Activated CD4-positive, CD25-positive, alpha-beta regulatory T cell (primary cell): ENCODE measurements at places on chromosomes 11 and 22.

DNA sequence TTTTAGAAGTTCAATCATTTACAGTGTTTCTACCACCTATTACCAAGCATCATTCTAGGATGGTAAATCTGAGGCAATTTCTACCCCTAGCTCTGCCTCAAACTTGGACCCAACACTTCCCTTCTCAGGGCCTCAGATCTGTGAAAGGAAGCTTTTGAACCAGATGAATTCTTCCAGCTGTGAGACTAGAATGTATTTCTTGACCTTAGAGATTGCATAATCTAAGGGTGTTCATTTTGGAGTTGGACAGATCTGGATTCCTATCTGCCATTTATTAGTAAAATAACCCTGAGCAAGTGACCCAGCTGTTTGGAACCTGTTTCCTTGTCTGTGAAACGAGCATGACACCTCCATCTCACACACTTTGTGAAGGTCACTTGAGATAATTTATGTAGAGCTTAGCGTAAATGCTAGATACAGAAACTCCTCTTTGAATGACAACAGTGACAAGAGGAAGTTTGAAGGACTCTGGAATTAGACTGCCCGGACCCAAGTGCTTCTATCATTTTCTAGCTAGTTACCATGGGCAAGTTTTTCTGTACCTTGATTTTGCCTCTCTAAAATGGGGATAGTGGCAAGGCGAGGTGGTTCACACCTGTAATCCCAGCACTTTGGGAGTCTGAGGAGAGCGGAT is 3.8 kb upstream of the INTS5 start:
- no peak for DNase-seq

DNA sequence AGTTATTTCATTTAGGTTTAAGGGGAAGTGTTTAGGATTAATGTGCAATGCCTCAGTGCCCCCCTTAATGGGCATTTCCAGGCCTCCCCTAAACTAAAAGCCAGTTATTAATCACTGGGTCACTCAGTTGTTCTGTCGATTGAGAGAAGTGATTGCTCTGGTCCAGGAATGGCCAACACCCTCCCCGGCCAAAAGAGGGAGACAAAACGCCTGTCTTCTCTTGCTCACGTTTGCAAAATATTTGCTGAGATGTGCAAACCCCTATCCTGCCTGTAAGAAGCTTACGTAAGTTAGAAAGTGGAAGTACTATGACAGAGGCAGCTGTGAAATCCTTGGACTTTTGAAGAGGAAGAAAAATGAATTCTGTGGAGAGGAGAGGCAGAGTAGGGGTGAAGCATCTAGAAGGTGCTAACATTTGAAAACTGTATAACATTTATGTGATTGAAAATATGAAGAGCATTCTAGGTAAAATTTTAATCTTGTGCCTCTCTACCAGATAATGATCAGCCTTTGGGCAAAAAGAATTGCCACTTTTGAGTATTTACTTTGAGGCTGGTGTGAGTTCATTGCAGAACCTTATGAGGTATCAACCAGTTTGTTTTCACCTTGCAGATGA is 37.7 kb downstream of the NTM start:
- DNase-seq = no peak

DNA sequence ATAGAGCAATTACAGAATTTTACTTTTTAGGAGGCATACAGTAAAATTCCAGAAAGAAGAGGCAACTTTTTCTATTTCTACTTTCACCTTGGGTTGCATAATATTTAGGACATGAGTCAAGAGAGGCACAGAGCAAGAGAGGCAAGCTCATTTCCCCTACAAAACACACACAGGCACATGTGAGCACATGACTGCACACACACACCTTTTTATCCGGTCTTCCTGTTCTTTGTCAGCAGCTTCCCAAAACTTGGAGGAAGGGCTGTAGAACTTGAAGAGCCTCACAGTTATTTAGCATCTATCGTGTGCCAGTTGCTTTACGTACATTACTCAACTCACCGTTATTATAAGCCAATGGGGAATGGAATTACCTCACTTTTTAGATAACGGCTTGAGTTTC is 37.8 kb upstream of the CCDC179 start:
- DNase-seq = no peak

- no peak for DNase-seq
These were observed 38.9 kb downstream of the OR10A6 start for GRCh38 chr11:7892059-7892699.

GRCh38 chr11:102792604-102793003 is 5.4 kb downstream of the MMP1 start:
- no peak for DNase-seq

DNA sequence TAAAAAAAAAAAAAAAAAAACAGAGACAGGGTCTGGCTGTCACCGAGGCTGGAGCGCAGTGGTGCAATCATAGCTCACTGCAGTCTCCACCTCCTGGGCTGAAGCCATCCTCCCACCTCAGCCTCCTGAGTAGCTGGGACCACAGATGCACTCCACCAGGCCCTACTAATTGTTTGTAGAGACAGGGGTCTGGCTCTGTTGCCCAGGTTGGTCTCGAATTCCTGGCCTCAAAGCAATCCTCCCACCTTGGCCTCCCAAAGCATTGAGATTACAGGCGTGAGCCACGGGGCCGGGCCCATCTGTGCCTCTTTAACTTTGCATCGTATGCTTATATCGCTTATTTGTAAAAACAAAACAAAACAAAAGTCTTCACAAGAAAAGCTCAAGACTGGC is 3.1 kb downstream of the CPT1A start:
- DNase-seq = no peak

DNA sequence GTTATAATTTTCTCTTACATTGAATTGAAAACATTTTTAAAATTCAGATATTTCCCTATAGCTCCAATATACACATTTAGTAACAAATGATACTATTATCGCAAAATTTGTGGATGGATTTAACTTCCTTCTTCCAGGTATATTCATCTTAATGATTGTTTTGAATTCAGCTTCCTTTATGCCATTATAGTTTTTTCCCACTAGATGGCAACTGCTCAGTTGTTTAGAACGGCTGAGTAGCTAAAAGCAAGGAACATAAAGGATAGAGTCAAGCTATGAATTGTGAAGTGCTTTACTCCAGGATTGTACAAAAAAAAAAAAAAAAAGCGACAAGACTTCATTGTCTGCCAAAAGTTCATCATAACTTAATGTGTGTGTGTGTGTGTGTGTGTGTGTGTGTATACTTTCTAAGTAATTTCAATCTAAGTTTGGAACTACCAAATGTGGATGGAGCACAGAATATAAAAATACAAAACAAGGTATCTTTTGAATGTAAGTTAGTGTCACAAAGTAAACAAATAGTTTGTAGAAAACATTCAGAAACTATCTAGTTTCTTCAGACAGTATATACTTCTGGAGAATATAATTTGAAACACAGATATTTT is 846.4 kb downstream of the DLG2 start:
- no peak for DNase-seq

DNA sequence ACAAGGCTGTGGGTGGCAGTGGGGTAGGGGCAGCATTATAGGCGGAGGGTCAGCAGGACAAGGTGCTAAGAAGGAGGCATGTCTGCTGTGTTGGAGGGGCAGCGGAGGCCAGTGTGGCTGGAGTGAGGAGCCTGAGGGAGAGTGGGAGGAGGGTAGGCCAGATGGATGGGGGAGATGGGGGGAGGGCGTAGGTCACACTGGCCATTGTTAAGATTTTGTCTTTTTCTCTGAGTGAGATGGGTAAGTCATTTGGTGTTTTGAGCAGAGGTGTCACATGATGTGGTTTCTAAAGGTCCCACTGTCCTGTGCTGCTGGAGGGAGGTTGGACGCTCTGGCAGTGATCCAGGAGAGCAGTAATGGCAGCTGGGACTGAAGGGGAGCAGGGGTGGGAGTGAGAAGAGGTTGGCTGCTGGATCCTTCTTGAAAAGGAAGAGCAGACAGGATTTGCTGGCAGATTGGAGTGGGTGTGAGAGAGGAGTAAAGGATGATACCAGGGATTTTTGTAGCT is 9.8 kb downstream of the PPP6R3 start:
- no peak for DNase-seq

DNA sequence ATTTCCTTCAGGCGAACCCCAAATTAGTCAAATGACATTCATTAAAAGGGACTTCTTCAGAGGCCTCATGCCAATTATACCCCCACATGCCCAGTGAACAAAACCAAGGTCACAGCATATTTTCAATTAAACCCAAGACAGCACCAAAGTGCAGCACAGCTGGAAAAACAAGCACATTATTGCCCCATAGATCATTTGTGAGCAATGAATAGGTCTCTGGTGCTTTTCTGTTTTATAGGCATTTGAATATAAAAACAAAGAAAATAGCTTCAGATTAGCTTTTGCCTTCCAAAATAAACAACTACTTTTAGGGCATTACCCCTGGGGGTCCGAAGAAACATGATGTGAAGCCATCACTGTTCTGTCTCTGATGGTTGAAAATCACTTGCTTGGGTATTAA is 1319.9 kb downstream of the LRRC4C start:
- no peak for DNase-seq
